Neuronal stem cell (in vitro differentiated cells): ENCODE measurements at places on chromosomes 11 and 22.

- H3K4me3 ChIP-seq: no peak overlapping the region
- peaks cover 8% of the 10 kb centered on the region for H3K4me1 ChIP-seq
- H3K36me3 ChIP-seq: no peaks in the 10 kb centered on the region
- peaks cover 45% of the 10 kb centered on the region for H3K27me3 ChIP-seq
- no peak for DNase-seq
These were observed 8.9 kb upstream of the SEPTIN5 start for GRCh38 chr22:19705181-19705934.

GRCh38 chr22:40285513-40285912, 60.8 kb upstream of the ADSL start:
- no peak overlapping the region for H3K4me3 ChIP-seq
- H3K4me1 ChIP-seq: no peaks in the 10 kb centered on the region
- H3K27me3 ChIP-seq: no peaks in the 10 kb centered on the region
- peaks cover 94% of the 10 kb centered on the region for H3K36me3 ChIP-seq
- no peak overlapping the region for H3K27ac ChIP-seq

GRCh38 chr11:46846510-46846830, 390 bp upstream of the CKAP5 start:
- peak overlapping the region; percentile 76 for H3K4me3 ChIP-seq
- H3K27ac ChIP-seq: no peak overlapping the region
- no peak for DNase-seq
- no peaks in the 10 kb centered on the region for H3K27me3 ChIP-seq

GRCh38 chr22:44711690-44712555, 9.9 kb downstream of the PRR5 start:
- H3K4me1 ChIP-seq: peaks cover 8% of the 10 kb centered on the region
- peaks cover 7% of the 10 kb centered on the region for H3K27me3 ChIP-seq
- no peak overlapping the region for H3K4me3 ChIP-seq
- no peak for DNase-seq
- no peaks in the 10 kb centered on the region for H3K36me3 ChIP-seq

DNA sequence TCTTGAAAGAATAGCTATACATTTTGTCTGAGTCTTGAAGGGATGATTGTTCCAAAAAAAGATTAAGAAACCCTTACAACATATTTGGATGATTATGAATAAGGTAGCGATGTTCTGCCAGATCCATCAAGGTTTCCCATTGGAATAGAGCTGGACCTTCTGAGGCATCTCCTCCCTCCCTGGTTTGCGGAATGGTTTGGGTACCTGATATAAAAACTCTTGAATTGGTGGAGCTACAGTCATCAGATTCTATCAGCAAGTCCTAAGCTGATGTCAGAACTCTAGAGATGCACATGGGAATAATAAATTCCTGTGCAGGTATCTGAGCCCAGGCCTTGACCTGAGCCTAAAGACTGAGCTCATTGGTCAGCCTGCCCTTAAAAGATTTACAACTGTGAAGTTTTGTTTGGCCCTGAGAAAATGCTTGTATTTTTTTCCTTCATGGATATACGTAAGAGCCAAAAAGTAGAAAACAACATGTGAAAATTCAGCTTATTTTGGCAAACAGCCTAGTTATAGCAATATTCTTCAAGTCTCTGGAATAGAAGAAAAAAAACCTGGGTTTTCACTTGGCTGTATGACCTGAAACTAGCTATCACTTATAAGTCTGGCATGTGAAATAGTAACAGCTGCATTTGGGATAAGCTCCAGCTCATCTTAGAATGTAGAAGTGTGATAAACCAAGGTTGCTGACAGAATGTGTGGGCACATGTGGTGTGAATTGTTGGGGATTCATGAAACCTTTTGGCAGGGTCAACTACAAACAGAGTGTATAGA, 265.7 kb upstream of the CTSC start:
- no peaks in the 10 kb centered on the region for H3K27me3 ChIP-seq
- H3K4me3 ChIP-seq: no peak overlapping the region
- H3K4me1 ChIP-seq: no peaks in the 10 kb centered on the region
- DNase-seq: no peak
- no peaks in the 10 kb centered on the region for H3K36me3 ChIP-seq
- H3K27ac ChIP-seq: no peak overlapping the region

DNA sequence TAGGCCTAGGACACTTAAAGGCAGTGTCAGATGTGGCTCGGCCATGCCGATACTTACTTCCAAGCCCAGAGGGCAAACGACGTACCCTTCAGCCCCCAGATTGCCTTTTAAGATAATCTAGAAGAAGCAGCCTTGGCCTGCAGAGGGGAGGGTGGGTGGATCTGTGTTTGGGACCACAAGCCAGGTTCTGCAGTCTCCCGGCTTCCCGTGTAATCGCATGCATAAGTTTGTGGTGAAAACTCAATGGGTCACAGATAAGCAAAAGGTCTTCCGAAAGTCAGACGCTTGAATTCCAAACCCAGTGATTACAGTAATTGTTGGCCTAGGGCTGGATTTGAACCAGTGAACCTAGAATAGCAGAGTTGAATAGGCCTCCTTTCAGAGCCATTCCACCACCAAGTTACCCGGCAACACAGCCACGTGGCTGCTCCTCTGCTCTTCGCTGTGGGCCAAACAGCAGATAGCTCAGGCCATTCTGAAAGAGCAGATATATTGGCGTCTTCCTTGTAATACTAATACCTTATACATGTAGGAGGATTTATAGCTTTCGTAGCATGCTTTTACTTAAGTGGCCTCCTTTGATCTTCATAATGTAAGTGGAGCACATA, 170.8 kb upstream of the CADM1 start:
- peaks cover 30% of the 10 kb centered on the region for H3K4me1 ChIP-seq
- no peak for DNase-seq
- H3K27me3 ChIP-seq: peaks cover 8% of the 10 kb centered on the region
- H3K4me3 ChIP-seq: no peak overlapping the region
- no peaks in the 10 kb centered on the region for H3K36me3 ChIP-seq
